ENCODE measurements at places on chromosomes 13 and 19. TPM values are rescaled to one million over a fixed set of nuclear protein-coding genes. Genes with fewer than 3 reads are reported as not detected.

C19orf85 gene
- total RNA-seq: not detected

C19orf73 gene
- not detected for total RNA-seq

YIPF2 gene
- 139 TPM for total RNA-seq

CEACAM3 gene
- total RNA-seq: not detected

NUMBL gene
- 360 TPM for total RNA-seq

KLK13 gene
- total RNA-seq: not detected

GTPBP3 gene
- 256 TPM for total RNA-seq

LILRA2 gene
- total RNA-seq: not detected

MEIOSIN gene
- total RNA-seq: not detected

NPAS1 gene
- not detected for total RNA-seq

TYROBP gene
- total RNA-seq: 31.5 TPM

ZNF536 gene
- total RNA-seq: not detected

SLC10A2 gene
- total RNA-seq: not detected

SLC7A9 gene
- not detected for total RNA-seq

IZUMO2 gene
- total RNA-seq: not detected
